ENCODE measurements at places on chromosomes 1 and 21. TPM values are rescaled to one million over a fixed set of nuclear protein-coding genes. Genes with fewer than 3 reads are reported as not detected.

DNA sequence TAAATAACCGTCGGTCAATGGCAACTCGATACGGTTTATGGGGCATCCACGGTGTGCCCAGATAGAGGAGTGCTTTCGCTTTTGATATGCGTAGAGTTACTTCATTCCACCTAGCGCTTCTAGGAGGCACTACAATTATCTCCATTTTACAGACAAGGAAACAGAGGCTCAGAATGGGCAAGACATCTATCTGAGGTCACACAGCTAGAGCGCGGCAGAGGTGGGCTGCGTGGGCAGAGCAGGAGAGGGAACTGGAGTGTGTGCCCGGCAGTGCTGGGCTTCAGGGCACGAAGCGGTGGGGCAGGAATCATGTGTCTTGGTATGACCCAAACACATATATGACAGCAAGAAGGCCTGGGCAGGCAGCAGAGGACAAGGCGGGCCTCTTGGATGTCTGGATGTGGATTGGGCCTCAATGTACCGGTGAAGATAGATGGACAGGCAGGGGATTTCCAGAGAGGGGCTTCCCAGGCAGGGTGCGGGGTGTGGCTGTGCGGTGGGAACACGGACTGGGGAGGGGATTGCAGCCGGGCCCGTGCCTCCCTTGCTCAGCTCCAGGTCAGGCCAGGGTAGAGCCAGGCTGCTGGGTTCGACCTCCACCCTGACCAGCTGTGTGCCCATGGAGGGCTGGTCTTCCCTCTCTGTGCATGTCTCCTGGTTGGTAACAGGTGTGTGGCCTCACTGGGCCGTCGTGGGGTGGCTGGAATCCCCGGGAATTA, 21.2 kb downstream of the TP73 start:
- H3K36me3 ChIP-seq, result no peaks in the 10 kb centered on the region
- no peaks in the 10 kb centered on the region for H3K27me3 ChIP-seq
- no peak overlapping the region for H3K4me3 ChIP-seq
- no peak overlapping the region for H3K27ac ChIP-seq
- H3K4me1 ChIP-seq, result no peaks in the 10 kb centered on the region

DNA sequence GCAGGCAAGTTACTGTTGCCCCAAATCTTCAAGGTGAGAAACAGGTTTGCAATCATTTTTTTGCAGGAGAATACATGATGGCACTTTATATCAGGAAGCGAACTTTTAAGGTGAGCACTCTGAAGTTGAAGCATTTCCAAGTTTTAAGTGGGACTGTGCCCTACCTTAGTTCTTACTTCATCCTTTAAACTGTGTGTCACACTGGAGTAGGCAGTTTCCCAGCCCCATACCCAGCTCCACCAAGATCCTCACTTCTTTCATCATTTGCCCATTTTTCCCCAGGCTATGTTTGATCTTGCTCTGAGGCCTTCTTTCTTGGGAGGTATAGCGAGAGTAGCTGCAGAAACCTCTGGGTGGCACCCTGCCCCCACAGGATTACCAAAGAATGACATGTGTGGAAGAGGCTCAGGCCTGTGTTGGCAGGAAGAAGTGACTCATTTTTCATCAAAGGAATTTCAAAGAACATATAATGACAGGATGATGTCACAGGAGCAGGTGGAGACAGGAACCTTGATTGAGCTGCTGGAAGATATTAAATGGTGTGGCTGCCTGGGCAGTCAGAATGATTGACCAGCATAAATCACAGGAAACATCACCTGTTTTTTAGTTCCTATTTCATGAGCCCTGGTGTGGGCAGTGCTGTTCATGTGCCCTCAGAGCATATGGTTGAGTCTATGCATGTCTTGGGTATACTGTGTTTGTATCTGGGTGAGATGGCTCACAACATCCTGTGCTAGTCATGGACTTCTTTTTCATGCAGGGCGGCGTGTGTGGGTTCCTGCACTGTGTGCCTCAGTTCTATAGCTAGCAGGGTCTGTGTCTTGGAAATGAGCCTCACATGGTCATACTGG, 20.8 kb upstream of the MACF1 start:
- peaks cover 32% of the 10 kb centered on the region for H3K4me1 ChIP-seq
- H3K27ac ChIP-seq, result no peak overlapping the region
- DNase-seq, result no peak
- H3K27me3 ChIP-seq, result no peaks in the 10 kb centered on the region
- H3K4me3 ChIP-seq, result no peak overlapping the region

GRCh38 chr1:25820247-25821111, 725 bp downstream of the MTFR1L start:
- peak overlapping the region; percentile 84 for H3K27ac ChIP-seq
- no peak for DNase-seq
- peaks cover 19% of the 10 kb centered on the region for H3K4me1 ChIP-seq
- peaks cover 6% of the 10 kb centered on the region for H3K36me3 ChIP-seq
- no peaks in the 10 kb centered on the region for H3K27me3 ChIP-seq

GRCh38 chr1:53303726-53304515, 23.9 kb downstream of the LRP8 start:
- peak overlapping the region; percentile 40 for H3K27ac ChIP-seq
- H3K36me3 ChIP-seq, result no peaks in the 10 kb centered on the region
- DNase-seq, result no peak
- H3K4me1 ChIP-seq, result peaks cover 18% of the 10 kb centered on the region

The BARHL2 gene
- not detected for total RNA-seq

GRCh38 chr1:82373710-82374109, 573.0 kb downstream of the ADGRL2 start:
- no peak overlapping the region for H3K27ac ChIP-seq
- no peaks in the 10 kb centered on the region for H3K27me3 ChIP-seq
- no peak overlapping the region for H3K4me3 ChIP-seq

The DENND1B gene
- 17.2 TPM for total RNA-seq

- no peaks in the 10 kb centered on the region for H3K36me3 ChIP-seq
- no peaks in the 10 kb centered on the region for H3K27me3 ChIP-seq
- no peak for DNase-seq
Observed at GRCh38 chr1:188154761-188155160, 1326.0 kb downstream of the PLA2G4A start.

The AKR7A3 gene
- total RNA-seq, result 2.5 TPM

GRCh38 chr1:101301446-101302057, 64.7 kb downstream of the S1PR1 start:
- H3K36me3 ChIP-seq, result no peaks in the 10 kb centered on the region
- DNase-seq, result no peak
- no peak overlapping the region for H3K4me3 ChIP-seq
- no peak overlapping the region for H3K27ac ChIP-seq
- H3K4me1 ChIP-seq, result no peaks in the 10 kb centered on the region

- no peak for DNase-seq
- H3K36me3 ChIP-seq, result no peaks in the 10 kb centered on the region
- peak overlapping the region; percentile 76 for H3K27ac ChIP-seq
- peak overlapping the region; percentile 29 for H3K4me3 ChIP-seq
- no peaks in the 10 kb centered on the region for H3K27me3 ChIP-seq
Observed at GRCh38 chr1:224502459-224503160, 68.0 kb upstream of the WDR26 start.

The CELA3A gene
- total RNA-seq, result 2.0 TPM

The HLX gene
- 33.5 TPM for total RNA-seq

GRCh38 chr21:40796464-40796863, 50.5 kb downstream of the DSCAM start:
- H3K27ac ChIP-seq, result no peak overlapping the region
- H3K27me3 ChIP-seq, result no peaks in the 10 kb centered on the region
- H3K4me1 ChIP-seq, result no peaks in the 10 kb centered on the region
- no peak overlapping the region for H3K4me3 ChIP-seq
- H3K36me3 ChIP-seq, result no peaks in the 10 kb centered on the region

DNA sequence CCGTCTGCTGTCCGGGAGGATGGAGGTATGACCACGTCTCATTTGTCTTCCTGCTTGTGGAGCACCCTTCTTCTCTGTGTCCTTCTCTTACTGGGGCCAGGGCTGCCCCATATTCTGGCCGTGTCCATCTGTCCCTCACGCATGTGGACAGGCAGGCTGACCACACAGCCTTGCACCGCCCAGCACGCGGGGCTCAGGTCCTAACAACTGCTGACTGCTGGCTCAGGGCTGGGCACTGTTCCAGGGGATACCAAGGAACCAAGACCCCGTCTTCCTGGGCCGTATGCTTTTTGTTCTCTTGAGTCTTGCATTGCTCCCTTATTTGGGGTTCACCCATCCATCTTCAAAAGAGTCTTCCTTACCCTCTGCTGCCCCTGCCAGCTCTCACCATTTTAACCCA, 17.5 kb upstream of the SPSB1 start:
- no peak overlapping the region for H3K27ac ChIP-seq
- no peak overlapping the region for H3K4me3 ChIP-seq
- H3K36me3 ChIP-seq, result no peaks in the 10 kb centered on the region
- H3K27me3 ChIP-seq, result no peaks in the 10 kb centered on the region
- DNase-seq, result no peak

DNA sequence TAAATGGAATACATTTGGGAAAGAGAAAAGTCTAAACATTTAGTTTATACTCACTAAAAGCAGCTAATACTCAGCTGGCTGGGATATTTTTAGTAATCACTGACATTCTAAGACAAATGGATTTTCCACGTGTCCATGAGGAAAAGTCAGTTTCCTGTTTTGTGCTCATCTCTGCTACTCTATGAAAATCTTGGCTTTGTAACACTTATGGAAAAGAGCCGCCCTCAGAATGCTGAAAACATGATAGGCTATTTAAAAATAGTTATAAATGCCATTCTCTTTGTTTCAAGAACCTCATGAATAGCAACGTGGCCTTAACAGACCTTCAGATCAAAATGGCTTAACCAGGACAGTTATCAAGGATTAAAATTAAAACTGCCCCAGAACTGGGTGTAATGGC, 29.9 kb downstream of the MRAP start:
- H3K36me3 ChIP-seq, result peaks cover 54% of the 10 kb centered on the region
- no peaks in the 10 kb centered on the region for H3K27me3 ChIP-seq
- peaks cover 35% of the 10 kb centered on the region for H3K4me1 ChIP-seq
- peak overlapping the region; percentile 30 for H3K4me3 ChIP-seq
- H3K27ac ChIP-seq, result peak overlapping the region; percentile 88

The UBE2U gene
- not detected for total RNA-seq

The MYBPHL gene
- 1.1 TPM for total RNA-seq

The FCRL4 gene
- total RNA-seq, result not detected

The PDE9A gene
- 4.7 TPM for total RNA-seq

GRCh38 chr1:8419172-8419571, 101.3 kb downstream of the SLC45A1 start:
- H3K27ac ChIP-seq, result peak overlapping the region; percentile 96
- peak overlapping the region; percentile 82 for H3K4me3 ChIP-seq
- H3K36me3 ChIP-seq, result peaks cover 10% of the 10 kb centered on the region
- no peak for DNase-seq
- peaks cover 50% of the 10 kb centered on the region for H3K4me1 ChIP-seq

DNA sequence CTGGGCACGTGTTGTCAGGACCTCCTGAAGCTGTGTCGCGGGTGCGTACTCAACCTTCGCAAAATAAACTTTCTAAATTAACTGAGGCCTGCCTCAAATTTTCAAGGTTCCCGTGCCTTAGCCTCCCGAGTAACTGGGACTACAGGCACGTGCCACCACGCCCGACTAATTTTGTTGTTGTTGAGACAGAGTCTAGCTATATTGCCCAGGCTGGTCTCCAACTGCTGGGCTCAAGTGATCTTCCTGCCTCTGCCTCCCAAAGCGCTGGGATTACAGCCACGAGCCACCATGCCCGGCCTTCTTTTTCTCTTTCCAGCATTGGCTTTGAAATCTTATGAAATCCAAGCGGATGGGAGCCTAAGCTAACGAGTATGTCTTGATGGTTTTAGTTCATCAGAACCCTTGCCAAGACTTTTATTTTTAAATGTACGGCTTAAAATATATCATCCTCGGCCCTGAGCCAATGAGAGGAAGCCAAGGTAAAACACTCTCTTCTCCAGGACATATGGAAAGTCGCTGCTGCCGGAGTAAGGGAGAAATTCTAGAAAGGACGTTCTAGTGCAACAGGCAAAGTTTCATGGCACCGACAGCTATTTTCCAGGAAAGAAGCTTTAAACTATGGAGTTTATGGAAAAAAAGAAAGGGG, 12.7 kb upstream of the ERVH48-1 start:
- no peaks in the 10 kb centered on the region for H3K27me3 ChIP-seq
- no peak overlapping the region for H3K4me3 ChIP-seq
- H3K27ac ChIP-seq, result no peak overlapping the region

The ADGRL2 gene
- total RNA-seq, result 53.3 TPM

DNA sequence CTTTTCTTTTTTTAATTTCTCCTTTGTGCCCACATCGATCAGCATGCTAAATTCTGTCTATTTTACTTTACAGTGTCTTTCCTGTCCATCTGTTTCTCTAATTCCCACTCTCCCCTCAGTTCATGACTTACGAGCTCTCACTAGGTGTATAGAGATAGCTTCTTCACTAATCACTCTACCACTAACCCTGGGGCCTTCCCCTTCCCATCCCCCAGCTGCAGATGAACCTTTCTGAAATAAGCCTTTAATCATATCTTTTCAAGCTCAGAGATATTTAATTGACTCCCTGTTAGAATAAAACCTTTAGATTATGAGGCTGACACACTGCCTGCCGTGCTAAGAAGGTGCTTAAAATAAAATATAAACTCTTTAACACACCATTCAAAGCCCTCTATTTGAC, 66.3 kb upstream of the BMP8A start:
- DNase-seq, result no peak
- peak overlapping the region; percentile 2 for H3K27ac ChIP-seq
- H3K4me3 ChIP-seq, result no peak overlapping the region

DNA sequence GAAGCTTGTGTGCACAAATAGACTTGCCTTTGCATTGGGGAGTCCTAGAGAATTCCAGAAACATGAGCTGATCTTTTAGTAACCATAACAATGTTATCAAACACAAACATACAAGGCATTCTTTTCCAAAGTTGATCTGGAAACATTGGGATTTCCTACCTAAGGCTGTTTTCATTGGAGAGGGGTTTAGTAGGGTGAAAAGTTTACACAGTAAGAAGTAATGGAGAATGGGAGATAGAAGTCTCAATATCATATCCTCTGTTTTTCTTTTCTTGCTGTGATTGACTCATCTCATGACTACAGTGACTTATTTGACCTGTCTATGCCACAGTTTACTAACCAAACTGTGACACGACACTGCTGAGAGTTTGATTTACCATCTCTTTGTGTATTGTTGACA, 65.6 kb upstream of the PLA2G4A start:
- H3K36me3 ChIP-seq, result no peaks in the 10 kb centered on the region
- DNase-seq, result no peak
- H3K27ac ChIP-seq, result no peak overlapping the region
- no peak overlapping the region for H3K4me3 ChIP-seq

The GPR25 gene
- total RNA-seq, result not detected

DNA sequence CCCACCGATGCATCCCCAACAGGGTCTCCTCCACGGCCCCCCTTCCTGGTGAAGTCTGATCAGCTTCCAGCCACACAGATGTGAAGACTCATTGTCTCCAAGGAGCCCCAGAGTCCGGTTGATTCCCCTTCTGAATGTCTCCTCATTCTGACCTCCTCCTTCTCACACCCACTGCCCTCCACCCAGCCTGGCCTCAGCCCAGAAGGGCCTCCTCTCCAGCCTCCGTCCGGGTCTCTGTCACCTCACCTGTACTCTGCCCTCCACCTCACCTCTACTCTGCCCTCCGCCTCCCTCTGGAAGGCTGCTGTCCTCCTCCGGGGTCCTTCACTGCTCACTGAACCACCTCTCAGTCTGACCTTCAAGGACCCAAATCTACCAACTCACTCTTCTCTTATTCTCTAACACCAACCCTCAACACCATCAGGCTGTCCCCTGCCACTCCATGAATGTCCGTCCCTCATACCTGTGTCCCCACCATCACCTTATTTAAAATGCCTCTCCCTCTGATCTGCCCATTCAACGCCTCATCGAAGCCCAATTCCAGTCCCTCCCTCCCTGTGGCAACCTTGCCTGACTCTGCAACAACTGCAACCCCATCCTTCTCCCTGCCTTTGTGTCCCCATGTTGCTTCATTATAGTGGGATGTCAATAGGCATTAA, 201.2 kb downstream of the TOMM20 start:
- peaks cover 14% of the 10 kb centered on the region for H3K4me1 ChIP-seq
- no peak overlapping the region for H3K4me3 ChIP-seq
- H3K27ac ChIP-seq, result no peak overlapping the region
- no peak for DNase-seq
- H3K36me3 ChIP-seq, result no peaks in the 10 kb centered on the region

The PAPPA2 gene
- 1.1 TPM for total RNA-seq

Data from thoracic aorta (tissue), 2 donors.